Uterus (tissue), 4 donors: ENCODE measurements at places on chromosomes 4 and X. TPM values are rescaled to one million over a fixed set of nuclear protein-coding genes. Genes with fewer than 3 reads are reported as not detected.

Gene SH3TC1
- total RNA-seq: 5.1 TPM

Gene CXorf49
- not detected for total RNA-seq

Gene WDR17
- total RNA-seq: 4.1 TPM

Gene MFAP3L
- total RNA-seq: 11.3 TPM

Gene CFAP99
- total RNA-seq: 0.21 TPM

Gene GSX2
- not detected for total RNA-seq

Gene MORF4L2
- 613 TPM for total RNA-seq

Gene MGARP
- total RNA-seq: not detected

Gene HTR2C
- 15.7 TPM for total RNA-seq

Gene RHOXF2B
- total RNA-seq: not detected

Gene SATL1
- total RNA-seq: not detected

Gene ARHGAP36
- not detected for total RNA-seq

Gene XAGE1A
- not detected for total RNA-seq

Gene PLAC8
- 6.3 TPM for total RNA-seq

Gene CLCN4
- 0.88 TPM for total RNA-seq

Gene CACNA1F
- 0.07 TPM for total RNA-seq

Gene MAGEA12
- total RNA-seq: not detected

Gene PAGE4
- total RNA-seq: not detected

DNA sequence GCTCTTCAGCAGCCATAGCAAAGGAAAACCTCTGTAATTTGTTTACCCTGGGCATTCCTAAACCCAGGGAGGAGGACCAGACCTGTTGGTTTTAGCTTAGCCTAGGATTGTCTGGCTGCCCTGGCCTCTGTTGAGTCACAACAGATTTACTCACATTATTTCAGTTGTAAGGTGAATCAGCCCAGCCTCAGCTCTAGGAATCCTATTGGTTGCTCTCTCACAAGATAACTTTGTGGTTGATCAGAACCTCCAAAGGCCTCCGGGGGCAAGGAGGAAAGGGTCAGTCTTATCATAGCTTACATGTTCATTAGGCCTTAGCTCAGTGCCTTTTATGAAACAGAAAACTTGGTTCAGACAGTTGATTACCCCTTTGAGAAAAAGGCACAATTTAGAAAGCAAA, 41.0 kb downstream of the PDK3 start:
- DNase-seq: no peak

GRCh38 chr4:81988178-81988577, 385.6 kb downstream of the HNRNPD start:
- no peak for DNase-seq

DNA sequence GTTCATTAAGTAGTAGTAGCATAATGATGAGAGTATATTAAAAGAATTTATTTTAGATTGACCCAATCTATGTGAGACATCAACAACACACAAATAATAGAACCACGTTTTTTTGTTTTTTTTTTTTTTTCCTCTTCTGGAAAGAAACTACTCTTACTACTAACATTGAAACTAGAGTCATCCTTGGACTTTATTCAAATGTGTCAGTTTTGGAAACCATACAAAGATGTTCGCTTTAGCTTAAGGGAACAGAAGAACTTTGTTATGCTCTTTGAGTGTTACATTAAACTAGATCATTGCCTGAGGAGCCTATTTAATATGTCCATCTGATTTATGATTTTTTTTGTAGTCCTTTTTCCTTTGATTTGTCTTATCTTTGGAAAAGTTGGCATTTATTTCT, 166.7 kb downstream of the RPA4 start:
- no peak for DNase-seq

- no peak for DNase-seq
These were observed 33.9 kb downstream of the CASK start for GRCh38 chrX:41889317-41890025.

- DNase-seq: no peak
These were observed 25.4 kb downstream of the MBNL3 start for GRCh38 chrX:132463411-132463810.

DNA sequence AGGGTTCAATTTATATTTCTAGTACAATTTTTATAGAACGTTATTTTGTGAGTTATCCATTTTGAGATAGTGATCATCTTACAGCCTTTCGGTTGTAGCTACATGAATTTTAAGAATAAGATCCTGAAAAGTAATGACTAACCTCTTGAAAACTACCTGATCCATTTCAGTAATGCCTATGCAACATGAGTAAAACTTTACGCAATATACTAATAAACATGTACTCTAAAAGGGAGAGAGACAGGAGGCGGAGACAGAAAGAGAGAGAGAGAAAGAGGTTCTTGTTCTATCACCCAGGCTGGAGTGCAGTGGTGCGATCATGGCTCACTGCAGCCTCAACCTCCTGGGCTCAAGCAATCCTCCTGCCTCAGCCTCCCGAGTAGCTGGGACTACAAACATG, 816.1 kb downstream of the CCSER1 start:
- DNase-seq: no peak

GRCh38 chr4:159292137-159292896, 189.4 kb downstream of the RAPGEF2 start:
- DNase-seq: no peak

DNA sequence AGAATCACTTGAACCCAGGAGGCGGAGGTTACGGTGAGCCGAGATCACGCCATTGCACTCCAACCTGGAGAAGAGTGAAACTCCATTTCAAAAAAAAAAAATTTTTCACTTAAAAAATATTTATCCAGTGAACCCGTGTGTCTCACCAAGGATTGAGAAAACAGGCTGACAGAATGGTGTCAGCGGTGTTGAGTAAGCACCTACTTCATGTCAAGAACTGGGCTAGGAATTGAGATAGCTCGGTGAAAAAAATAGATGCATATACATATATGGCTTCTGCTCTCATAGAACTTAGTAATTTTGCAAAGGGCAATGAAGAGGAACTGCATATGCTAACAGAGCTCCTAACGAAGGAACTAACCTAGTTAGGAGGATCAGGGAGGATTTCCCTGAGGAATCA, 297.3 kb downstream of the TENM3 start:
- DNase-seq: no peak

DNA sequence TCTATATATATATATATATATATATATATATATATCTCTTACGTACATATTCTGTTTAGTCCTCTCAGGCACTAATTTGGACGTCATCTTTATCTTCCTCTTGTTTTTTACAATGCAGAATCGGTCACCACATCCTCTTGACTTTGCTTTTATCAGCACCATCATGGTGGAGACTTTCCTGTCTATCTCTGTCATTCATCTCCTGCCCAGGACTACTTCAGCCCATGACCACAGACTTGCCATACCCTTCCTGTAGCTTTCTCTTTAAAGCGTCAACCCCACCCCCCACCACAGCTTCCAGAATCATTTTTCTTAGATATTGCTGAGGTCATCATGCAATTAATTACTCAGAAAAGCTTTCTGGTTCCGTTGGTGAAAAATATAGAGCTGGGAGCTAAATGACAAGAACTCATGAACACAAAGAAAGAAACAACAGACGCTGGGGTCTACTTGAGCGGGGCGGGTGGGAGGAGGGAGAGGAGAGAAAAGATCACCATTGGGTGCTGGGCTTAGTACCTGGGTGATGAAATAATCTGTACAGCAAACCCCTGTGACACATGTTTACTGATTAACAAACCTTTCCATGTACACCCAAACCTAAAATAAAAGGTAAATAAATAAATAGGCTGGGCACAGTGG, 30.5 kb upstream of the PRKX start:
- no peak for DNase-seq

- no peak for DNase-seq
These were observed 191.0 kb downstream of the SCFD2 start for GRCh38 chr4:53174823-53175222.

DNA sequence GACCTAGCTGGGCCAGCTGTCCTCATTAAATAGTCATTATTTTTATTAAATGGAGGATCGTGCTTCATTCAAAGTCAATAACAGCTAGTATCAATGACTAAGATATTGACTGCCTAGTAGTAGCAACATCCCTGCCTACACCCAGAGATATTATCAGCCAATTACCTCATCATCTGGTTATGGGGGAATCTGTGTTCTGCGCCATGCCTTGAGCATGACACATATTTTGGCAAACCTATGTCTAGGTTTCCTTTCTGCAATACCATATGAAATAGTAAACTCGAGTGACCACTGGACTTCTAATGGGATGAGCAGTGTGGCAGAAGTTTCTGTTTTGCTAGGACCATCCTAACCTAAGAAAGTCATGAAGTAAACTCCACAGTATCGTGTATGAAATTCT, 50.0 kb upstream of the AADAT start:
- DNase-seq: no peak

DNA sequence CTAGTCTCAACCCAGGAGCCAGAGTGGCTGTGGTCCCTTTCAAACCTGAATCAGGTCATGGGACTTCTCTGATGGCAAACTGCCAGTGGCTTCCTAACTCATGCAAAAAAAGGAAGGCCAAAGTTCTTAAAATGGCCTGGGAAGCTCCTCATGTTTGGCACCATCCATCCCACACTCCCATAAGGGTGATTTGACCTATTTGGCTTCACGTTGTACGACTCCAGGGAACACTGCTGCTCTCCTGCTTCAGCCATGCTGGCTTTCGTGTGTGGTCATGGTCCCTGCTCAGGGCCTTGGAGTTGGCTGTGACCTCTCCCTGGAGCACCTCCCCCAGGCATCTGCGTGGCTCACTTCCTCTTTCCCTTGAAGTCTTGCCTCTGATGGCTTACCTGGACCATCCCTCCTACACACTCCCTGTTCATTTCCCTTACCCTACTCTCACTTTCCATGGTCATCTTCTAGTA, 12.8 kb upstream of the TMSB4X start:
- DNase-seq: no peak

GRCh38 chr4:79141530-79141929, 184.3 kb downstream of the NAA11 start:
- DNase-seq: no peak

DNA sequence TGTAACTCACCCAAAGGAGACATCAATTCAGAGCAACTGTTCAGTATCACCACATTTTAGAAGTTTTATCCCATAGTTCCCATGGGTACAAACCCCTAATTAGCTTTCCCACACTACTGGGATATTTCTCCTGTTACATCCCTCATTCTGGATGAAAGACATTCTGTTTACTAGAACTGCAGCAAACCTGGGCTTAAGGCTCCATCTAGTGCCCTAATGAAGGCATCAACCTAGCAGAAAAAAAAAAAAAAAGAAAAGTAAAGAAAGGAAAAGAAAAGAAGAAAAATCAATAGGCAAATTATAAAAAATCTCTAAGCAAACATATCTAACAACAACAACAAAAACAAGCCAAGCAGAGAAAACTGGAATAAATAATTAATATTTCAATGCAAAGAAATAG, 133.7 kb upstream of the CPXCR1 start:
- DNase-seq: no peak

DNA sequence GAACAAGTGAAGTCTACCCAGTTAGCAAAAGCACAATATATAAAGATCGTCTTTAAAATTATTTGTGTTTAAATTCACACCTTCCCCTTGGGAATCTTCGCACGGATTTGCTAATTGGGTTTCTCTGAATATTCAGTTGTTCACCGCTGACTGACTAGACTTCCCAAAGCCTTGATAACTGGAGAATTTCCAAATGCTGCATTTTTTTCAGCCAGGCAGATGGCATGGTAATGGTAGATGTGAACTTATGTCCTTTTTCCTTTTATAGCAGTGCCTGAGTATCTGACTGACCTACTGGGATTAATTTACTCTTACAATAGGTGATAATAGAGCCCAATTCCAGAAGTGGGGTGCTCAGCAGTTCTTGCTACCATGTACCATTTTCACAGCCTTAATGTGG, 548.1 kb downstream of the PACRGL start:
- DNase-seq: no peak

- DNase-seq: no peak
These were observed 7.8 kb upstream of the CLOCK start for GRCh38 chr4:55554453-55555030.

DNA sequence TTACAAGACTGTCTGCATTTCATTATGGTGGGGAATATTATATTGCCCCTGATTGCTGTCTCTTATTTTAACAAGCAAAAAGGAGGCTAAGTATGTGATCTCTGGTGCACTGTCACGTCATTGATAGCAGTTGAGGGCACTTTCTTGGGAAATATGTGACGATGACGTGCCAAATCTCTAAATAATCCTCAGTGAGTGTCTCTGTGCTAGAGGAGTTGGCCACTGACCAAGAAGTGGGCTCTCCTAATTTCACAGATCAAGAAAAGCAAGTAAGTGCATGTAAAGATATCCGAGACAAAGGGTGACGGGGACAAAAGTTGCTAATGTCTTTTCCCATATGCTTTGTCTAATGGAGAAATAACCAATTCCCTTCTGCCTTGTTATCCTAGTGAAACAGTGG, 487.4 kb upstream of the TENM3 start:
- no peak for DNase-seq

DNA sequence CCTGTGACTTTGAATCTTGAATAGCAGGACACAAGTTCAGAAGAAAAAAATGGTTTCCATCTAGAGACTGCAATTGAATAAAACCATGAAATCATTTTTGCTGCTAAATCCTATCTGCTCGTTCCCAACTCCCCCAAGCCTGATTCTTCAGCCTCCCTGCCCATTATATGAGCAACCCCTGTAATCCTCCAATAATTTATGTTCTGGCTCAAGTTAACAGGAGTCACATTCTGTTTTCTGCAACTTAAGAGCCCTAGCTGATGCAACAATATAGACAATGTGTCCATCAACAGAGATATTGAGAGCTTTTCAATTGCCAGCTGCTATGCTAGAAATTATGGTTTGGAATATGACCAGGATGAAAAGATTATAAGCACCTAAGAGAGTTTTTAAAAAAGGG, 84.1 kb downstream of the LDB2 start:
- no peak for DNase-seq

DNA sequence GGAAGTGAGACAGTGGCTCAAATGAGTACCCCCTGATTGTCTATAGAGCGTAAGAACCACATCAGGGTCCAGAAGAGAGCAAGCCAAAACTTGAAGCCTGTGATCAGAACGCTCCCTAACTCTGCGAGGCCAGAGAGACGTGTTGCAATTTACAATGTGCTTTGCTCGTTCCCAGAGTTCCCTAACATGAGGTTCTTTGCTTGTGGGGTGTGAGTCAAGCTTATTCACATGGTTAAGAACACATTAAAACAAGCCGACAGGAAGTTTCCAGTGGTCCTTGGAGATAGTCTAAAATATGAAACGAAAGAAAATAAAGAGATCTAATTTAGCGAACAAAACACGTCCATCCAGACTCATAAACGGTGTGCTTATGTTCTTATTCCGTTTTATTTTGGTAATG, 702.3 kb downstream of the TRIML1 start:
- no peak for DNase-seq

GRCh38 chr4:122710434-122711308, 21.8 kb upstream of the BBS12 start:
- DNase-seq: no peak

DNA sequence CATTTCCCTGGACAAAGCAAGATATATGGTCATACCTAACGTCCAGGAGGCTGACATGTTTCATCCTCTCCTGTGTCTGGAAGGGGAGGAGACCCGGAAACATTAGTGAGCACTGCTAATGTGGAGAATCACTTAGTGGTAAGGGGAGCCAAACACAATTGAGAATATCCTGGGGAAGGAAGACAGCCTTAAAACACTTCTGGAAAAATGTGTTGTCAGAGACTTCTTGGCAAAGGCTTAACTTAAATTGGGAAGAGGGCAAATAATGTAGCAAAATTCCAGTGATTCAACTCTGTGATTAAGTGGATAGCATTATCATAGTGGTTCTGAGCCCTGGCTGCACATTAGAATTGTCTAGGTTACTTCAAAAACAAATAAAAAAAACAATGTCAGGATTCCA, 39.5 kb downstream of the SPARCL1 start:
- DNase-seq: no peak

GRCh38 chr4:181503687-181504390, 739.4 kb upstream of the TENM3 start:
- no peak for DNase-seq

- no peak for DNase-seq
These were observed 33.8 kb downstream of the FAM13A start for GRCh38 chr4:89023140-89023539.
